ENCODE measurements at places on chromosomes 2 and 18.
A peak's percentile ranks its signal among the peaks of the same experiment; 100 is the strongest.

- no peak for DNase-seq
These were observed 250.9 kb downstream of the IRS1 start for GRCh38 chr2:226548732-226549131.

DNA sequence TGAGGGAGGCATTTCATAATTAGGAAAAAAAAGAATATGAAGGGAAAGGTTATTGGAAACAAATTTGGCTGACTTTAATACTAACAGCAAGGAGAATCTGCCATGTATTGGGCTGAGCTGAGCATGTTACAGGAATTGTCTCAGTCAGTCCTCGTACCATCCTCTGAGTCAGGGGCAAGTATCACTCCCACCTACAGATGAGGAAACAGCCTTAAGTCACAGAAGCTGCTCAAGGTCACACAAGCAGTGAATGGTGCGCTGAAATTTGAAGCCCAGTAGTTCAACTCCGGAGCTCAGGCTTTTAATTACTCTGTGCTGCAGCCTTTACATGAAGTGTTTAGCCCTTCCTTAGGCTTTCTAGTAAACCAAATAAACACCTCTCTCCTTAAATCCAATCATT, 17.3 kb downstream of the PROKR1 start:
- DNase-seq, result no peak

- DNase-seq, result no peak
These were observed 1.4 kb downstream of the SLC14A1 start for GRCh38 chr18:45725336-45725735.

DNA sequence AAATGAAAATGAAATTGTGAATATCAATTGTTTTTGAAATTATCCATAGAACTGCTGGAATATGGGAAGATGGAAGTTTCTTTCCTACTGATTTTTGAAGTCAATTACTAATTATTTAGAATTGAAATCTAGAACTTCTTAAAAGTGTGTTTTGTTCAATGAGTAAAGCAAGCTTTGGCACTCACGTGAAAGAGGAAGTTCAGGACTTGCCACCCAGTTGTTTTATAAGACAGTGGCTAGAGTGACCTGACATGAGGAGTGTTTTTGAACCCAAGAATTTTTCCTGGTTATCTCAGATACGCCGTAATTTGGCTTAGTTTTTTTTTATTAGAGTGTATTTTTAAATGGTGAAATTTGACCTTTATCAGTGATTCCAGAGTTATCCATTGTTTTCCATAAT, 3.5 kb downstream of the MXD1 start:
- no peak for DNase-seq

- DNase-seq, result no peak
These were observed 64.7 kb downstream of the RAPH1 start for GRCh38 chr2:203470371-203470770.

DNA sequence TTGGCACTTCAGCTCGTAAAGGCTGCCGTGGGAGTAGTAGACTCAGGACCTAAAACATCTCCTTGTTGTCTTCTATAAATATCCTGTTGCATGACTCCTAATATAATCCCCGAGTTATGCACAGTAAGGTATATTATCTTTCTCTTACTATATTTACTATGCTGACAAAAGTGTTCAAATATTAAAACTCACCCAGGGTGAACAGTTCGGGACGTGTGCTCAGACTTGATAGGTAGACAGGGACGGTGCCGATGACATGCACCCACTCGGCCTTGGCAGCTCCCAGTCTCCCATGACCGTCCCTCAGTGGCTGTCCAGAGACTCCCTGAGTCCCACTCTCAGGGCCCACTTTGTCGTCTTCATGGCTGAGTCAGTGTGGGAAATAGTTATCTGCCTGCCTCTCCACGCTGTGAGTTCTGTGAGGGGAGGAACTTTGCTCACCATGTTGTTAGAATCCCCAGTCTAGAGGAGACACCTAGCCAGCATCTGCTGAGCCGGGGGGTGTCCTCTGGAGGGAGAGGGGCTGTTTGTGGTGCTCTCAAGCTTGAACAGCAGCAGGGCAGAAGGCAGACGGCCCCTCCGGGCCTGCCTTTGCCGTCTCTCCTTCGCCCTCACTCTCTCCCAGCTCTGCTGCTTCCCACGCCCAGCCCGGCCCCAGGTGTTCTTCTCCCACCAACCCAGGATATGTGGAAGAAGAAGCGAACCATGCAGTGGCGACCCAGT, 75.0 kb downstream of the DGKD start:
- no peak for DNase-seq

DNA sequence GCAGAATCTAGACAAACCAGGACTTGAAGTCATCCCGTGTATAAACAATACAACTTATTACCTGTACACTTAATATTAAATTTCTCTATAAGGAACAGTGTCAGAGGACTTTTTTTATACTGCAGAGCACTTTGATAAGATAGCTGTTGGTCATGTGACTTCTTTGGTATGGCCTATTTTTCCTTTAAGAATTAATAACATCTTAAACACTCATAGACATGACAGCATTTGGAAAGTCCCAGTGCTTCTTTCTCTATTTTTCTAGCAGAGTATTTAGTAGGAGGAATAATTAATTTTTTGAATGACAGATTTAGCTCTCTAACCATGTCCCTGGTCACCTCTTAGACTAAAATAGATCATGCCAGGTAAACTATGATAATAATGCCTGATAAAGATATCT, 59.4 kb downstream of the PLCL1 start:
- DNase-seq, result no peak

- DNase-seq, result no peak
These were observed 160.0 kb upstream of the ZEB2 start for GRCh38 chr2:144679942-144680341.

- no peak for DNase-seq
These were observed 26.2 kb upstream of the RND3 start for GRCh38 chr2:150513647-150514046.

DNA sequence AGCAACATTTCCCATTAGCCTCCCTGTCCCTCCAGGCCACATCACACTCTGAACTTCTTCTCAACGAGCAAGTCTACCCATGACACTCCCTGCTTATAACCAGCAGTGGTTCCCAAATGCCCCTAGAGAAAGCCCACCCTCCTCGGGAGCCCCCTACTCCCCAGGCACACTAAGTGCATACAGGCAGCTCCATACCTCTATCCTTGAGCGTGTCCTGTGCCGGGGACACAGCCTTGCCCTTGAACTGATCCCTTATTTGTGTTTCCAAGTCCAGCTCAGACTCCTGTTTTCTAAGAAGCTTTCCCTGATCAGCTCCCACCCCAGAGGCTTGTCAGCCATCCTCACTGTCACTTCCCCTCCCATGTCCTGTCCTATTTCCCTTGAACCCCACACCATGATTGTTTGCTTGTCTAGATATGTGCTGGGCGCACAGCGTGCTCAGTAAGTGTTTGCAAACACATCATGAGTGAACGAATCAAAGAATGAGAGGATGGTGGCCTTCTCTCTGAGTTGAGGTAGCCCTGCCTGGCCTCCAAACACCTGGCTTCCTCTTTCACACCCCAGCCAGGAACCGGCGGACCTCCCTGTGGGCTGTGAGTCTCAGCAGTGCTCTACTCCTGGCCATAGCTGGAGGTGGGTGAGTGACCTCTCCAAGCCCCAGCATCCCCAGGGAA, 2.1 kb downstream of the TEX51 start:
- no peak for DNase-seq

DNA sequence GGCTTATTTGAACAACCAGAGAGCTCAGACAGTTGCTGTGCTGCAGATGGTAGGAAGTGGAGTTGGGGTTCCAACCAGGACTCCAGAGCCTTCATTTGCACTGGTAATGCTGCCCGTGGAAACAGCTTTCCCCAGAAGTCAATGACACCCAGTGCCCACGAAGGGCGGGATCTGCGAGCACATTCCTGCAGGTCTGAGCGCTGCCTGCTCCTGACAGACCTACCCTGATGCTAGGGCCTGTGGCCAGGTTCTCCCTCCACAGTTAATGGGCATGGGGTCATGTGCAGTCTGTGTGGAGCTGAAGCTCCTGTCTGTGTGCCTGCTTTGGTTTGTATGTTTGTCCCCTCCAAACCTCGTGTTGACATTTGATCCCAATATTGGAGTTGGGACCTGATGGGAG, 299.0 kb upstream of the HS6ST1 start:
- DNase-seq, result no peak

DNA sequence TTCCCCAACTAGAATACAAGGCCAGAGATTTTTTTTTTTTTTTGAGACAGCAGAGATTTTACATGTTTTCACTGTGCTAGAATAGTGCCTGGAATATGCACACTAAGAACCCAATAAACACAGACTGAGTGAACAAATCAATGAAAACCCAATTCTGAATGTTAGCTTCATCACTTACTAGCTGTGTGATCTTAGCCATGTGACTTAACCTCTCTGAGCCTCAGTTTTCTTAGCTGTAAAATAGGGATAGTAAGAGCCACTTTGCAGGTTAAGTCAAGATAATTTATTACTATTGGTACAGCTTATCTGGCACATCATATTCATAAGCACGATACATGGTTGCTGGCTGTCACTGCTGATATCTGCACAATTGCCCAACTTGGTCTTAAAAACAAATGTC, 140.6 kb downstream of the EN1 start:
- DNase-seq, result no peak

DNA sequence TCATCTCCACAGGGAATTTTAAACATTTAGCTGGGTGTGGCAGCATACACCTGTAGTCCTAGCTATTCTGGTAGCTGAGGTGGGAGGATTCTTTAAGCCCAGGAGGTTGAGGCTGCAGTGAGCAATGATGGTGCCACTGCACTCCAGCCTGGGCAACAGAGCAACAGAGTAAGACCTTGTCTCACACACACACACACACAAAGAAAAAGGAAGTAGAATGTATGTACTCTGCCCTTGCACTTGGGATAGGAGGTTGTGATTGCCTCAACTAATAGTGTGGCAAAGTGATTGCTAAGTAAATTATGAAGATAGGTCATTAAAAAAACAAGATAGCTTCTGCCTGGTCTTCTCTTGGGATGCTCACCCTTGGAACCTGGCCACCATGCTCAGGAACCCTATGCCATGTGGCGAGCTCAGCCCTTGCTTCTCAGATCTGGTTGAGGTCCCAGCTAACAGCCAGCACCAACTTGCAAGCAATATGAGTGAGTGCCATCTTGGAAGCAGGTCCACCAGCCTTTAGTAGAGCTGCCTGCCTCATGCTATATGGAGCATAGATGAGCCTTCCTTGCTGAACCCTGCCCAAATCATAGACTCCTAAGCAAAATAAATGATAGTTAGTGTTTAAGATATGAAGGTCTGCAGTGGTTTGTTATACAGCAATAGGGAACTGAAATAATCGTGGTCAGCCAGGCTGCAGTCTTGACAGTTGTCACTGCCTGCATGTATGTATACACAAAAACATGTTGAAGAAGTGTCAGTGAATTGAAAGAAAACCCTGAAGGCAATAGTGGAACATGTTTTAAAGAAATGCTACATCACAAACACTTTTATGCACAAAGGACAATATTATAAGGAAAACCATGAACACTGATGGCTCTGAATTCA, 30.1 kb upstream of the PNO1 start:
- no peak for DNase-seq

- no peak for DNase-seq
These were observed 256.1 kb downstream of the RPRM start for GRCh38 chr2:153222231-153223165.

GRCh38 chr2:128301501-128301966, 17.1 kb downstream of the HS6ST1 start:
- DNase-seq, result peak; percentile 23

DNA sequence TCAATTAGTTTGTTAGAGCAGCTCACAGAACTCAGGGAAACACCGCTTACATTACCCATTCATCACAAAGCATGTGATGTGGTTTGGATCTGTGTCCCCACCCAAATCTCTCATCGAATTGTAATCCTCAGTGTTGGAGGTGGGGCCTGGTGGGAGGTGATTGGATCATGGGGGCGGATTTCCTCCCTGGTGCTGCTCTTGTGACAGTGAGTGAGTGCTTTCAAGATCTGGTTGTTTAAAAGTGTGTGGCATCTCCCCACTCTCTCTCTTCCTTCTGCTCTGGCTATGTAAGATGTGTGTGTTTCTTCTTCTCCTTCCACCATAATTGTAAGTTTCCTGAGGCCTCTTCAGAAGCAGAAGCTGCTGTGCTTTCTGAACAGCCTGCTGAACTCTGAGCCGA, 63.5 kb upstream of the AGPS start:
- no peak for DNase-seq

GRCh38 chr2:182593394-182593975, 122.6 kb upstream of the DNAJC10 start:
- no peak for DNase-seq

- no peak for DNase-seq
These were observed 8.9 kb upstream of the POU3F3 start for GRCh38 chr2:104844807-104845551.

GRCh38 chr2:72955228-72956049, 38.1 kb downstream of the EMX1 start:
- DNase-seq, result no peak

- DNase-seq, result no peak
These were observed 739 bp downstream of the PKDCC start for GRCh38 chr2:42048299-42049220.

DNA sequence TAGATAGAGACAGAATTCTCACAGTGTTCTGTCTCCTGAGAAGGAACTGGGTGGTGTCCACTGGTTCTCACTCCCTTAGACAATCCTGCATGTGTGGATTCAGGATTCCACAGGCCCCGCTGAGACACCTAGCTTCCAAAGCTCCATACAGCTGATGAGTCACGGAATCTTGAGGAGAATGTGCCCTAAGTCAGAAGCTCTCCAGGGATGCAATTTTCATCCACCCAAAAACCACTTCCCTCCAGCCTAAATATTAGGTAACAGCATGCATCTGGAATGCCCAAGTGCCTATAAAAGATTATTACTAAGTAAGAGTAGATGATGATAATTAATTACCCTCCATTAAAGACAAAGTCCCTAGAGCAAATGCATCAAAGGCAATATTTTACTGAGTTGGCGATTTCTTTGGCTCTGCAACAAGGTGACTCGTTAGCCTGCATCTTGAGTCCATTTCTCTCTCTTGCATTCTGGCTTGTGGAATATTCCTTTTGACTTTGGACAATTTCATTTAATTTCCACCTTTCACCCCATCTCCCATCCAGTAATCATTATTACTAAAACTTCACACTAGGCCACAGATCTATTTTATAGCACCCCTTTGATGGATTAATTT, 475.1 kb downstream of the TNS1 start:
- no peak for DNase-seq

GRCh38 chr2:101329026-101329425, 20.5 kb upstream of the RNF149 start:
- DNase-seq, result no peak

- no peak for DNase-seq
These were observed 30.1 kb downstream of the PLEKHA3 start for GRCh38 chr2:178510384-178510783.

DNA sequence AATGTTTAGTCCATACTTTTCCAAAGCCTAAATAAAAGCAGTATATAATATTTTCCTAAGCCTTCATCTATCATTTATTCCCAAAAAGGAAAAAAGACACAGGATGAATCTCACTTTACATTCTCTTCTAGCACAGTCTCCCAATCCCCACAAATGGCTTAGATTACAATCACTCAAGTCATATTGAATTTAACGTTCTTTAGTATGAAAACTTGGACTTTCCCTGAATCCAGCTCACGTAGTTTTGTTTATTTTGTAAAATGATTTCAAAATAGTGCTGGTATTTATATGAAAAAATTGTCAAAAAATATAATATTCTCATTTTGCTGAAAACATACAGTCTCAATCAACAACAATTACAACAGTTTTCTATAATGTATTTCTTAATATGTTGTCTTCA, 137.7 kb upstream of the CCDC150 start:
- no peak for DNase-seq

GRCh38 chr2:68978098-68978497, 3.7 kb downstream of the GKN1 start:
- no peak for DNase-seq

- no peak for DNase-seq
These were observed 6.5 kb downstream of the GLS start for GRCh38 chr2:190887089-190887488.
